Stimulated activated naive CD4-positive, alpha-beta T cell (primary cell): ENCODE measurements at places on chromosomes 16 and 17.

DNA sequence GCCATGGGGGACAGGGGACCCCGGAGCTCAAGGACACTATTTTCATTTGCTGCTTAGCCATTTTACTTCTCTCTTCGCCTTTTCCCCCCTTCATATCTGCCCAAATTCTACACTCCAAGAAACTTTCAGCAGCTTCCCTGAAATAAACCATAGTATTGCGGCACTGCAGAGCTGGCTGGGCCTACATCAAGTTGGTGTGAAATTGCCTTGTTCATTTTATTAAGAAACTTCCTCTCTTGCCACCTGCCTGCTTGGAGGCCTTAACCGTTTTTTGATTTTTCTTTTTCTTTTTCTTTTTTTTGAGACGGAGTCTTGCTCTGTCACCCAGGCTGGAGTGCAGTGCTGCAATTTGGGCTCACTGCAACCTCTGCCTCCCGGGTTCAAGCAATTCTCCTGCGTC is 7.4 kb upstream of the CPNE2 start:
- DNase-seq: no peak

DNA sequence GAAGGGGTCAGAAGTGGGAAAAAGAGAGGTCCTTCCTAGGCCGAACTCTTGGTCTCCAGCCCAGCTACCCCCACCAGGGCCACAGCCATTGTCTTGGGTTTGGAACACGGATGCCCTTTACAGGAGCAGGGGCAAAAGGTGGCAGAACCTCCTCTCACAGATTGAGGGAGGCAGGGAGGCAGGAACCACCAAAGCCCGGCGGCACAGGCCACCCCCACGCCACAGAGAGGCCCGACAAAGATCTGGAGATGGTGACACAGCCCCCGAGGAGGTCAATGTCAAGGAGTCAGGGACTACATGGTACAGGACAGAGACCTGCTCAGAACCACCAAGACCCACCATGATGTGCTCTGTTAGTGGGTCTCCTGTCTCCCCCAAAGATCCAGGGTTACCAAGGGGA is 44.4 kb upstream of the DLX4 start:
- no peak for DNase-seq

DNA sequence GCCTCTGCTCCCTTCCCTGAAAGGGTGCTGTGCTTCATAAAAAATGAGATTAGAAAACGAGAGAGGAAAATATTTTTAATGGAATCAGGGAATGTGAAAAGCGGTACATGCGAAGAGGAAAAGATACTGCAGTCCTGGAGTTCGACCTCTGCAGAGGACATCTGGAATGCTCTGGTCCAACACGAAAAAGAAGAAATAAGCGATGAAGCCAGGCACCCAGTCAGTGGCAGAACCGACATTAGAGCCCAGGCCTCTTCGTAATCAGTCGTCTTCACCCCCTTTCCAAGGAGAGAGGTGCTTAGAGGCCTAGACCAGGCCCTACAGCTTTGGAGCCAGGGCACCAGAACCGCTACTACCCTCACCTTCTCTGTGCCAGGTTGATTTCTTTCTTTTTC is 459 bp upstream of the MARCHF10 start:
- no peak for DNase-seq

DNA sequence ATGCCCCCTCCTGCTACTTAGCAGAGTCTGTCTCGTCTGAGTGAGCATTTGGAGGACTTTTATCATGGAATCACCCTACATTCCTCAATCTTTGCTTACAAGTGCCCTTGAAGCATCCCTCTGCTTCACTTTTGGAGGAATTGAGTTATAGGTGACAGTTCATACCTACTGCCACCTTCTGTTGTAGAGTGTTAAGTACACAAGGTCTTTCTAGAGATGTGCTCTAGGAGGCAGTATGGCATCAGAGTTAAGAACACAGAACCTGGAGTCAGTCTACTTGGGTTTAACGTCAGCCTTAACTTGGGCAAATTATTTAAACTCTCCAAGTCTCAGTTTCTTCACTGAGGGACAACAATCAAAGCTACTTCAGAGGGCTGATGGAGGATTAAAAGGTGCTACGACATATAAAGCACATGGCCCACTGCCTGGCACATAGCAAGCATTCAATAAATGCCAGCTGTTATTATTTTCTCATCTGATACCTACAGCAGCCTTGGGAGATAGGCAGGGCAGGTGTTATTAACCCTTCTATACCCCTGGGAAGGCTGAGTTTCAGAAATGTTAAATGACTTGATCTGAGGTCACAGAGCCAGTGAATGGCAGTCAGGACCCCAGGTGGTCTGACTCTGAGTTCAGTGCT is 62.2 kb downstream of the UTP18 start:
- DNase-seq: no peak

GRCh38 chr17:71438631-71439146 is 682.1 kb upstream of the SOX9 start:
- DNase-seq: no peak

GRCh38 chr16:1458336-1458976 is 14.1 kb upstream of the CCDC154 start:
- no peak for DNase-seq
